ENCODE measurements at places on chromosomes 7 and 10.

DNA sequence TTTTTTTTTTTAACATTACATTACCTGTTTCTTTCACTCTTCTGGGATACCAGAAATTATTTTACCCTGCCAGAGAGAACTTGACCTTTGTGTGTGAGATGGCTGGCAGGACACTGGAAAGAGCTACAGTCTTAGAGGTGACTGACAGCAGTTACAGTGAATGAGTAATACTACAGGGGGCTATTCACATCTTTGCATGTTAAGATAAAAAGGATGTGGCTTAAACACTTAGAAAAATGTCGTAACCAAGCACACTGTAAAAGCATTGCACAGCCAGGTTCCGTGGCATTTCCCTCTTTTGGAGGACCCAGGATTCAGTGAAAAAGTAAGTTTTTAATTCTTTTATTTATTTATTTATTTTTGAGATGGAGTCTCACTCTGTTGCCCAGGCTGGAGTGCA, 18.8 kb upstream of the TBC1D12 start:
- no peak for DNase-seq

GRCh38 chr10:71473671-71474599, 77.2 kb downstream of the CDH23 start:
- no peak for DNase-seq

DNA sequence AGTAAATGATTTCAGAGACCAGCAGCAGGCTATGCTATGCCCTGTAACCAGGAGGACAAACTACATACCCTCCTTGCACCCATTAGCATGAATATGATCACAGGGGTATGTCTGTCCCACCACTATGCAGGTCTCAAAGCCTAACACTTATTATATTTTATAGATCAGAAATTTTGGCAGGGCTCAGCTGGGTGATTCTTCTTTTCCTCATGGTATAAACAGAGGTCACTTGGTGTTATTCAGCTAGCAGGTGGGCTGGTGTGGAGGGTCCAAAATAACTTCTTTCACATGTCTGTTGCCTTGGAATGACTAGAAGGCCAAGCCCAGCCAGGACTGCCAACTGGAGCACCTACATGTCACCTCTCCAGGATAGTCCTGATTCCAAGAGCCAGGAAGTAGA, 252.9 kb downstream of the ARHGAP12 start:
- no peak for DNase-seq

DNA sequence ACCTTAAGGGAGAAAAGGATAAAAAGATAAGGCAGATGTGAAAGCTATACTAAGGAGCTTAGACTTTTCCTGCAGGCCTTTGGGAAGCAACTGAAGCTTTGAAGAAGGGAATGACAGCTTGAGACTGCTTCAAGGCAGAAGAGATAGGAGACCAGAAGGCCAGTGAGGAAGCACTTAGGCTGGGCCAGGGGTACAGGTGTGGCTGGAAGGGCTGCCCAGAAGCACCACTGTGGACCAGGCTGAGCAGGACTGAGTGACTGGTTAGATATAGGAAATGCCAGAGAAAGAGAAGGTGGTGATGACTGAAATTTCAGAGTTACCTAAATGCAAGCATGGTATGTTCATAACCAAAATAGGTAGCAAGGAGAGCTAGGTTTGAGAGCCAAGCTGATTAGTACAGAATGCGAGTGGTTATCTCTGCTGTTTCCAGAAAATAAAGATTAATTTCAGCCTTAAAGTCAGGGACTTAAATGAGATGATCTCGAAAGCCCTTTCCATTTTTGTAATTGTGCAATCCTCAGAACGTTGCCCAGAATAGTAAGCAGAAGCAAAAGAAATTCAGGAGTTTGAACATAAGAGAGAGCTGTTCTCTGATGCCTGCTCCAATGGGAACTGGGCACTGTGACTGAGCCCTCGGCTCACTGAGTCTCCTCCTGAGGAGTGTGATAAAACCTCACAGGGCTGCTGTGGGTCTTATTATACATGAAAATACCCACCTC, 54.9 kb downstream of the MET start:
- no peak for DNase-seq

DNA sequence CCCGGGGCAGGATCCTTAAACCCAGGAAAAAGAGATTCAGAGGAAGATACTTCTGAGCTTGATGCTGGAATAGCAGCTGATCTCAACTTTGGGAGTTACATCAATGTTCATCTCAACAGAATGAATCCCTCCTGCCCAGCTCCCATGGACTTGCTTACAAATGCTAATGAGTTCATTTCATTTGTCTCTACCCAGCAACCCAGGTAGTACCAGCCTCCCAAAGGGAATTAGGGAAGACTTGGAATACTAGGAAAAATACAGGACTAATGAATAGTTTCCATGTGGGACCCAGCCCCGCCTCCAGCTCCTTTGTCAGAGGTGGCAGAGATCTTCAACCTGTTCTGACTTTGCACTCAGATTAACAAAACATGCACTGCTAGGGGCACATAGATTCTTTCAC, 22.1 kb upstream of the TCF7L2 start:
- DNase-seq = no peak

GRCh38 chr7:85125651-85126131, 61.2 kb downstream of the SEMA3D start:
- no peak for DNase-seq

- no peak for DNase-seq
Measured at GRCh38 chr7:26787701-26788100, 76.7 kb downstream of the SKAP2 start.

DNA sequence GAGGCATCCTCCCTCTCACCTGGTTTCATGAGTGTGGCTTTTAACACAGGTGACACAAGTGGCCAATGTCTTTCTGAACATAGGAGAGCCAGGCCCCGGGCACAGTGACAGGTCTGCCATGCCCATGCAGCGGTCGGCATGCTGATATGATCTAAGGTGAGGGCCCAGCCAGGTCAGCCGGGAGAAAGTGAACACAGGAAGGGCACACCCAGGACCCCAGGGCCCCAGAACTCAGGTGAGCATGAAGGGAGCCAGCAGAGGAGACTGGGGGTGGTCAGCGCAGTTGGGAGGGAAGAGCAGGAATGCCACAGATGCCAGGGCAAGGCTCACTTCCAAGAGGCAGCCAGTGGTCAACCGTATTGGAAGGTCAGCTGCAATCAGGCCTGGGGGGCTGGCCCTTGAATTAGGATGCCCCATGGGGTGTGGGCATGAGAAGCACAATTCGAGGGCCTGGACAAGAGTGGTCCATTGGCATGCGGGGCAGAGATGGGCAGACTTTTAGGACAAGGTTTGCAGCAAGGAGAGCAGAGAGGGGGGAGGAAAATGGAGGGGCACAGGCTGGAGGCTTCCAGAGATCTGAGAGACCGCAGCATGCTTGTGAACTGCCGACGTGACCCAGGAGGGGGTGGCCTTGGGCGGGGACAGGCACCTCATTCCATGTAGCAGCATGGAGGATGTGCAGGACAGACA, 3.9 kb upstream of the INPP5A start:
- DNase-seq = no peak

DNA sequence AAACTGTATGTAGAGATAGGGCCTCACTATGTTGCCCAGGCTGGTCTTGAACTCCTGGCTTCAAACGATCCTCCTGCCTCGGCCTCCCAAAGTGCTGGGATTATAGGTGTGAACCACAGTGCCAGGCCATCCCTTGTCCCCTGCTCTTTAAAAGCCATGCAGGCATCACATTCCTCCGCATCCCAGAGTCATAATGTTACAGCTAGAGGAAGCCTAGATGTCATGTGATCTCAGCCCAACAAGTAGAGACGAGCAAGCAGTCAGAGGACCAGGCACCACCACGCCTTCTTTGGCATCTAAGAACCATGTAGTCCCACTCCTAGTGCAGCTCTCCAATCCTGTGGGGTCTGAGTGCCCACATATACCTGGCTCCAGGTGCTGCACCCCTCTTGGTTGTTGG, 13.1 kb downstream of the PODXL start:
- no peak for DNase-seq

GRCh38 chr7:140639366-140640053, 1.1 kb downstream of the DENND2A start:
- peak; percentile 50 for DNase-seq

GRCh38 chr7:7861211-7861633, 107.4 kb upstream of the GLCCI1 start:
- DNase-seq = no peak

- no peak for DNase-seq
Measured at GRCh38 chr7:127699853-127700252, 47.9 kb downstream of the SND1 start.

DNA sequence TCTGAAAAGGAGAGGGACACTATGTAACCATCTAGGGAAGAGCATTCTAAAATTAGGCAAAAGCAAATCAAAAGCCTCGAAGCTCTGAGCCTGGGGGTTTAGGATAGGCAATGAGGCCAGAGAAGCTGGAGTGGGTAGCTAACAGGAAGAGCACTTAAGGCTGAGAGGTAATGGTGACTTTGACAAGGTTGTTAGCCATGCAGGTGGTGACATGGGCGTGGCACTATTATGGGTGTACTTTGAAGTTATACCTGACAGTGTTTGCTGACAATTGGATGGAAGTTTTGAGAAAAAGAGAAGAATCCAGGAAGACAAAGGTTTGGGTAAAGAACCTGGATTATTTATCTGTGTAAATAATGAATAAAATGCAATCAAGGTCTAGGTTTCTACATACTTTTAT, 383.0 kb upstream of the SEMA3C start:
- no peak for DNase-seq

DNA sequence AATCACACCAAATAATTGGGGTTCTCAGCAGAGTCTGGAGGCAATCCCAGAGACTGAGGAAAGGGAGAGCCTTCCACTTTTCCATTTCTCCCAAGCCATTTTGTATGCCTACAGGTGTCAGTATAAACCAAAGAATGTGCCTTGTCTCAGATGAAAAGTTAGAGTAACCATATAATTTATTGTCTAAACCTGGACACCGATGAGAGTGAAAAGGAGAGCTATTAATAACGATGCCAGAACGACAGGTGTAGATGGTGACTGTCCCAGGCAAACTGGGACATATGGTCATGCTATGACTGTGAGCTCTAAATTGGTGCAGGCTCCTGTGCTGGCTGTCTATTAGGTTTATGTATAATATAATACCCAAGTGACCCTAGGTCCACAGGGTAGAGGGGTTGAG, 219.6 kb downstream of the ARHGAP12 start:
- no peak for DNase-seq
